Psoas muscle (tissue), 8 donors: ENCODE measurements at places on chromosomes 16 and 17. TPM values are rescaled to one million over a fixed set of nuclear protein-coding genes. Genes with fewer than 3 reads are reported as not detected.

DNA sequence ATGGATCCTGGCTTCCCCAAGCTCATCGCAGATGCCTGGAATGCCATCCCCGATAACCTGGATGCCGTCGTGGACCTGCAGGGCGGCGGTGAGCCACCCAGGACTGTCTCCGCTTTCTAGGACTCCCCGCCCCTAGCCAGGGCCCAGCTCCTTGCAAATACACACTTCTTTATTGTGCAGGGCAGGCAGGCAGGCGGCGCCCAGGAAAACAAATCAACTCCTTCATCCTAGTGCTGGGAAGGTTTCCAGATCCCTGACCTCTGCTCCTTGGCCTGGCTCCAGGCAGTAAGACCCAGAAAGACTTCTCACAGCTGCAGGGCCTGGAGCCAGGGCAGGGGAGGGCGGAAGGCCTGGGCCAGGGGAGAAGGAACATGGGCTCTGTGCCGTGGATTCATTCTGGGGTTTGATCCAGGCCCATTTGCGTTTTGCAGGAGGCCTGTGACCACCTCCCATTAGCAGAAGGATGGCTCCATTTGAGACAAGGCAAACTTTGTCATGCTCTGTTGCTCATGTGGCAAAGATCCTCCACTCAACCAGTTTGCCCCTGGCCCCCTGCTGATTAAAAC, 6.0 kb upstream of the LPCAT2 start:
- peak; percentile 85 for DNase-seq

Gene RAP1GAP2
- total RNA-seq: 0.93 TPM

Gene RAB26
- total RNA-seq: 0.89 TPM

DNA sequence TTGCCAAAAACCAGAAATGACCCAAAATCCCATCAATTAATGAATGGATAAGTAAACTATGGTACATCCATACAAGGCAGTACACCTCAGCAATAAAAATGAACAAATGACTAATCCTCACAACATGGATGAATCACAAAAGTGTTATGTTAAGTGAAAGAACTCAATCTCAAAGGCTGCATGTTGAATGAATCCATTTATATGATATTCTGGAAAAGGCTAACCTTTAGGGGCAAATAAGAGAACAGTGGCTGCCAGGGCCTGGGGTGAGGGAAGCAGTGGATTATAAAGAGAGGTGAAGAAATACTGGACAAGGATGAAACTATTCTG, 46.1 kb upstream of the MSI2 start:
- DNase-seq: no peak

GRCh38 chr16:67942200-67942509, 1.8 kb downstream of the LCAT start:
- DNase-seq: peak; percentile 27

- no peak for DNase-seq
These were observed 10.6 kb upstream of the CETP start for GRCh38 chr16:56950881-56951771.

Gene CCL2
- total RNA-seq: 28.3 TPM
